CD4-positive, alpha-beta T cell treated with Interleukin-4 for 4 hours (primary cell): ENCODE measurements at places on chromosomes 2 and 18.

DNA sequence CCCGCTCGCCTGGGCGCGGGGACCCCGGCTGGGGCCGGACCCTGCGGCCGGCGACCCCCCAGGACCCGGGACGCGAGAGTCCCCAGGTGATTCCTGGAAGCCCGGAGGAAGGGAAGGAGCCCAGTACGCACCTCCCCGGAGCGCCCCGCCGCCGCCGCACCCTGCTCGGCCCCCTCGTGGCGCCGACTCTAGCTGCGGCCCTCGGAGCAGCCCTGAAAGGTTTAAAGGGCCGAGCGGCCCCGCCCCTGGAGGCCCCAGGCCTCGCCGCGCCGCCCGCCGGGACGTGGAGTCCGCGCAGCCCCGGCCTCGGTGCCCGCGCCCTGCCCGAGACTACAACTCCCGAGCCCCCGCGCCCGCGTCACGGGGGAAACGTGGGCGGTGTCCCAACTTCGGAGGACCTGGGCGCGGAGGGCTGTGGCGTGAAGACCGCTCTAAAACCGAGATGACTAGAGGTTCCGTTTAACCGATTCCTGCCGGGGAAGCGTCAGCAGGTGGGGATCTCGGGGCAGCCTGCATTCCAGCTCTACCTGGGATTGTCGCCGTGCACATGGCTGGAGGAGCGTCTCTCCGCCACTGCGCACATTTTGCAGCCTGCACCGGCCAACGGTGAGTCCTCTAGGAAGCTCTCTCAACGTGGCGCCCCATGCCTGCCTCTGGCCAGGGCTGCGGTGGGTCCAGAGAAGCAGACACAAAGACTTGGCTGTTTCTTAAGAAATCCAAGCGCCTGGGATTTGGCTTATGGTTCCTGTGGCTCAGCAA lies at the start of gene TMEM150A:
TMEM150A (minus strand) TSS at position 223 of the 759 bp plus-strand sequence. CDS start 750 bp downstream, outside the sequence.
- DNase-seq = peak; percentile 89

DNA sequence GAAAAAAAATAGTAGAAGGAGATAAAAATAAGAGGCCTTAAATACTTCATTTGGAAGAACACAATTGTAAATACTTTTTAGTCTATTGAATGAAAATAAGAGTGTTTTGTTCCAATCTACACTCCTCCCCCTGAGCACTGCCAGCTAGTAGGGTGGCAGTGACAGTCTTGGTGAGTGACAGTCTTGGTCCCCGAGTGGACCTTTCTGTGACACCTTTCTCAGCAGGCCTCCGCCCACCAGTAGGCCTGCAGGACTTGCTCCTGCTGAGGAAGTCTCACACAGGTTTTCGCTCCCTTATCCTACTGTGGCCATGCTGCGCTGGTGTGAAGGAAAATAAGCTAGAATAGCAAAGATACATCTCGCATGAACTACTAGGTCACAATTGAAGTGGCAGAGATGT lies 666.8 kb downstream of the NR4A2 start:
- DNase-seq = no peak

GRCh38 chr18:3409811-3410210 lies 40.2 kb upstream of the TGIF1 start:
- DNase-seq = no peak

DNA sequence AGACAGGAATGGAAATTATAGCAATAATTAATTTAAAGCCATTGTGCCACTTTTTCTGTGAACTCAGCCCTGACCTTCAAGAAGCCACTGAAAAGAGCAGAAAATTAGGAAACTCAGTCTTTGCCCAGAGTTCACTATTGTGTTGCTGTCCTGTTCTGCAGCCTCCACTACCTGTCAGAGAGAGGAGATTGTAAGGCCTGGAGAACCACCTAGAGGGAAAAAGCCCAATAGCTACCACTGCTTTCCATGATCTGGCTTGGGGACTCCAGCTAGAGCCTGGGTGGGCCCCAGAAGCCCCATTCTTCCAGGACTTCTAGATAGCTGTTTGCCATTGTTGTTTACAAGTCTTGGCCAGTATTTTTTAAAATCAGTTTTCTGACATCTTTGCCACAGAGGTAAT lies 176.1 kb upstream of the KLF7 start:
- no peak for DNase-seq

DNA sequence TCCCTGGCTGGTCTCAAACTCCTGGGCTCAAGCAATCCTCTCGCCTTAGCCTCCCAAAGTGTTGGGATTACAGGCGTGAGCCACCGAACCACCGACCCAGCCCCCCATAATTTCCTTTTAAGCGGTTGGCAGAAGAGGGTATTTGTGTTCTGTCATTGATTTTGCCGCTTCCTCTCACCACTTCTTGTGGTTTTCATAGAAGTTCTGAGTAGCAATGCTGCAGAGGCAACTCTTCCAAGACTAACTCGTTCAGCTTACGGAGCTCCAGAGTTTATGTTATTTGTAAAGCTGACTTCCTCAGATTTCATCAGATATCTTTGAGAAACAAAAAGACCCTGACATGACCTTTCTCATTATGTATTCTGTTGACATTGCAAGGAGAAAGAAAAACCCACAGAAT lies 261.4 kb upstream of the KCNJ3 start:
- DNase-seq = no peak

- no peak for DNase-seq
These were observed 3.4 kb downstream of the CGREF1 start for GRCh38 chr2:27115519-27115918.

- no peak for DNase-seq
These were observed 42.2 kb downstream of the RAB10 start for GRCh38 chr2:26076001-26076587.

- no peak for DNase-seq
These were observed 337.8 kb downstream of the CDH2 start for GRCh38 chr18:27839141-27839540.

DNA sequence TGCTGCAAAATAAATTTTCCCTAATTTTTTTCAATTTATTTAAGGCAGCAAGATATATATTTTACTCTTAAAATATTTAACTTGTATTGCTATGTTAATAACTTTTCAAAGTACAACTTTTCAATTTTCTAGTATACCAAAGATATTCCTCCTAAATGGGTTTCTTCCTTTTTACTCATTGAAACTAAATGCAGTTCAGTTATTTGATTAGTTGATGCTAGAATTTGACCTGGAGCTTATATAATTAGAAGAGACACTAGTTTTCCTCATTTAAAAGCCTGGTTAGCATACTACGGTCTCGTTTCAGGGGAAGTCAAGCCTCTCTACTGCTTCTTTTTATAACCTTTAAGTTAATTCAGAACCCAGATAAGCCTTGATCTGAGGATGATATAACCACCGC lies at the start of gene ARHGEF33:
ARHGEF33 (plus strand) TSS at position 301 of the 400 bp plus-strand sequence. CDS start 29,573 bp downstream, outside the sequence.
- no peak for DNase-seq

DNA sequence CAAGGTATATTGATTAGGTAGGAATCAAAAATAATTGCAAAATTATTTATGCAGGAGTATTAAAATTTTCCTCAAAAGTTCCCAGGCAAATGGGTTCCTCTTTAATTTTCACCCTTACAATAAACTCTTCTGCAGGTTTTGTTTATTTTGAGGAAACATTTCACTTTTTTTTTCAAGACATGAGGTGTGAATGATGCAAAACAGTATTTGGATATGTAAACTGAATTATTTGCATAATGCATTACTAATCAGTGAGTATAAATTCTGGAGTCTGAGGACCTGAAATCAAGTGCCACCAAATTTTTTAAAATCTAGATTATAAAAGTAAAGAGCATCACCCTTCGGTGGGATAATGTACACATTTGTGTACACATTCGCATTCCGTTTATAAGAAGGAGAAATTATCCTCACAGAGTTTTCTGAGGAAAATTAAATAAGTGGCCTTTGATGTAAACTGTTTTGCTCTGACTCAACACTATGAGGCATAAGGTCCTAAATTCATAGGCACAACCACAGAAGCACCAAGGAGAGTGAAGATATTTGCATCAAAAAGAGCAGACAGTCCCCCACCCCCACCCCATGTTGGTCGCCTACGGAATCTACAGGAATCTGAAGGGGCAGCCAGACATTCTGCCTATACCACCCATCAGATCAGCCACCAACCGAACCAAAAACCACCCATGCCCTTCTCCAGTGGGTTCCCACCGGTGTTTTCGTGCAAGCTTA lies 33.1 kb downstream of the BCL11A start:
- DNase-seq = no peak

- DNase-seq = no peak
These were observed 99.5 kb upstream of the AGAP1 start for GRCh38 chr2:235394278-235394828.

DNA sequence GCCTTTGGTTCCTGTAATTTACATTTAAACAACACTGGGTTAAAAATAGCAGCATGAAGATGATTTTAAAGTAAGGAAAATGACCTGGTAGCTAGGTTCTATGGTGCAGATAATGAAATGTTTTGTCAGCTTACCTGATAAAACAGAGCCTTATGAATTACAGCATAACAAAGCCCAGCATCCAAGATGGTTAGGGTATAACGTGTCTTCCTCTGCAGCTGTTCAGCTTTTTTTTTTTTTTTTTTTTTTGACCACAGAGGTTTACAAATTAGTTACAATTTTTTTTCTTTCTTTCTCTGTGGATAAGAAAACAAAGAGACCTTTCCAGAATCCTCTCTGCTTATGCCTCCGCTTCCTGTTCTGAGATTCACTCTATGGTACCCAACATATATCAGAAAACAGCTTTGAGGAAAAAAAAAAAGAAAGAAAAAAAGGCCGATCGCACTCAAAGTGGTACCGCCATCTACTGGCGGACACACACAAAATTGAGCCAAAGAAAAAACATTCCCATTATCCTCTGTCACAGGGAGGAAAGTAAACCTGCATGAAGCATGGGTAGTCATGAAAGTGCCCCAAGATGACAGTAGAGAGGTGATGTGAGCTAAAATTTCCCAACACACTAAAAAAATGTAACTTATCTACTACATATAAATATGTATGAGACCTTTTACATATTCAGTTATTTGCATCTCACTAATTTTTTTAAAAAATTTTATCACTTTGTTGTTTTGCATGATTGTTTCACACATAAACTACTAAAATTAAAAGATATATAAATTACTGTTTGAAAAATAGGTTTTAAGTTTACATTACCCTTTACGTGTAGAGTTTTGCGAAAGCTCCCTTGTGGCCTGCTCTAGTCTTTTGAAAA lies at the start of gene SCN3A:
SCN3A (minus strand) TSS at position 362 of the 871 bp plus-strand sequence. CDS start 27,656 bp downstream, outside the sequence.
- DNase-seq = no peak

- no peak for DNase-seq
These were observed 24.4 kb downstream of the SGPP2 start for GRCh38 chr2:222448748-222449181.

- DNase-seq = no peak
These were observed 156.1 kb downstream of the ANTXR1 start for GRCh38 chr2:69168950-69169654.
